ENCODE measurements at places on chromosomes 2 and 18.

DNA sequence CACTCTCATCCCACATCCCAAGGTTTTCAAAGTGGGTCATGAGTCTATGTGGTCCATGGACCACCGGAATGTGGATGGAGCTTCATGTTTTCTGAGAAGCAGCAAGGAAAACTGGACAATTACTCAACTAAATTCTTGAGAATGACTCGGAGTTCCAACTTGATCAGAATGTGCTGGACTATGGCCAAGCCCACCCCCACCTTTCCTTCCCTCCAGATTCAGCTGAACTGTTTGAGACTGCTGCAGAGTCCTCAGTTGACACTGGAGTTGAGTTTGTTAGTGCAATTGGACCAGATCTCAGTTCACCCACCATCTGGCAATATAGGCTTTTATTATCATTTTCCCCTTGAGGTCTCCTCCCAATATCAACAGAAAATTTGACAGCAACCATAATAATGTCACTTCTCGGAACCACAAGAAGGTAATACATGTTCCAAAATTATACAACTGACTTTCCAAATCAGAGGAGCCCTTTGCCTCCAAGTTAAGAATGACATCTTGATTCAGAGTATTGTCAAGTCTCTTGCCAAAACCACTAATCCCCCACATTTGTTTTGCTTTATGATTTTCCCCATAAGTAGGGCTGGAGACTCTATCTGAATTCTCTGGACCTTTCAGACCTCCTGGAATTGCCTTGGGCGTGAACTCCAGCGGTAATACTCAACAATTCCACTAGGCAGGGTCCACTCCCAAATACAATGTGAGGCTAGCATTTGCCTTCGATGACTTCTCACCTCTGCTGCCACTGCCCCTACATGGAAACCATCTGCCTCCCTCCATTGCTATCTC, 8.8 kb downstream of the COL4A4 start:
- no peak for DNase-seq

DNA sequence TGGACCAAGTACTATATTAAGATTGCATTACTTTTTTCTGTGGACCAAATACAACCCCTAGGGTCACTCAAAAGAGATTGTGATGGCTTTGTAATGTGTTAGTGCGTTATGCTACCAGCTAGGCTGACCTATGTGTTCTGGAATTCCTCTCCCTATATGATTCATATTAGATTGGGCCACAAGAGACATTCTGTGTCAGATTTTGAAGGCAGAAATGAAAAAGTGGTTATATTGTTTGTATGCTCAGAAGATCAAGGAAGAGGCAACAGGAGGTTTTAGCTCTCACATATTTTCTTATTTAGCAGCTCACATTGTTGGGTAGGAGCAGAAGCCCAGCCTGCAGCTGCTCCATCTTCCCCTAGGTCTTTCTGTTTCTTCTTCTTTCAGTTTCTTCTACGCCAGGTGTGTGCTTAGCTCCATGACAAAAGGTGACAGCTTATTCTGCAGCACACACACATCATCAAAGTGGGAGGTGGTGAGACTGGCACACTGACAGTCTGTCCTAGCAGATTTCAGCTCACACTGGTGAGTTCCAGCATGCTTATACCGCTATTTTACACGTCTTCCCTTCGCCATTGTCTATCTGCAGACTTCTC, 156.8 kb upstream of the UBE2E3 start:
- DNase-seq: no peak

DNA sequence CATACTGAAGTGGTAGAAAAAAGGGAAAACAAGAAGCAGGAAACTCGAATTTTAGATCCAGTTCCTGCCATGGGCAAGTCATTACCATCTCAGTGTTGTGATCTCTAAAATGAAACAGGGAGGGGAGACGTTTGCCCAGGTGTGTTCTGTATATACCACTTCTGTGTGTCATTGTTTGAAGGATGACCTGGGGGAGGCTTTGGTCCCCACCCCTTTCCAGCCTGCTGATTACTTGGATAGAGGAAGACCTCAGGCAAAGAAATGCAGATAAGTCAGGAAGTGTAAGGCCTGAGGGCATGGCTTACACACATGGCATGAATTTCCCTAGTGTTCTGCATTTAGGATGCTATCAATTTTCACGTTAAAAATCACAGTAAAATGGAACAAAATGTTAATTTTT, 205.2 kb upstream of the CXCR4 start:
- no peak for DNase-seq

- DNase-seq: no peak
Observed at GRCh38 chr2:42010743-42011298, 37.0 kb upstream of the PKDCC start.

- DNase-seq: no peak
Observed at GRCh38 chr18:31301201-31301655, 16.7 kb upstream of the DSG1 start.

GRCh38 chr2:209473930-209474419, 50.1 kb downstream of the MAP2 start:
- peak; percentile 11 for DNase-seq

- DNase-seq: no peak
Observed at GRCh38 chr2:224181534-224182155, 142.6 kb upstream of the SERPINE2 start.

- no peak for DNase-seq
Observed at GRCh38 chr2:137776697-137777096, 187.6 kb upstream of the HNMT start.

DNA sequence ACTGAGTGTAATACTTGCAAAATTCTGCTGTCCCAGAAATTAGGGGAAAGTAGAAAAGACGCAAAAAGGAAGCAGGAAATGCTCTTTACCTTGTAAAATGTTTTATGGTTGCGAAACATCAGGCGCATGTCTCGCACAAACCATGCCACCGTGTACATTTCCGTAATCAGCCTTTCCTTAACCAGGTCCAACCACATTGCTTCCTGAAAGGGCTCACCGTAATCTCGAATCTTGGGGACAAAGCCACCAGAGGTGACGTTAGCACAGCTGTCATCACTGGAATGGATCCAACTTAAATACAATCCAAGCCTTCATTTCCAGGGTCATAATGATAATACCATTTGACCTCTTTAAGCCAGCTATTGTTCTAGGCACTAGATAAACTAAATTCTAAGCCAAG, 49.3 kb downstream of the SP110 start:
- DNase-seq: peak; percentile 92

- no peak for DNase-seq
Observed at GRCh38 chr2:218856167-218856895, 3.3 kb upstream of the WNT6 start.

GRCh38 chr2:65835975-65836549, 403.7 kb upstream of the SPRED2 start:
- DNase-seq: no peak

DNA sequence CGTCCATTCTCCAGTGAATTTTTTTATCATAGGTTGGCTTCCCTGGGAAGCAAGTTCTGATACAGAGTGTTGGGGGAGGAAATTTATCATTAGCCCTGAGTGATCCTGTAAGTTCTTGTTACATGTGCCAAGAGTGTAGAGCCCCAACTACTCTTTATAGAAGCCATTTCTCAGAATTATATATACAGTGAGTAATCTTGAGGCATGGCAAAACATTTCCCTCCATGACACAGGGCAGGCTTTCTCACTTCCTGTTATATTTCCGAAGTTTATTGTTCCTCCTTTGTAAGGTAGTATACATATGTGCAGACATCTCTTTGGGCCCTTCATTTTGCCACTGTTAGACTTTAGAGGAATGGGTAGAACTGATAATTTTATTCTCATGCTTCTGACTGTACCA, 484.7 kb upstream of the NRXN1 start:
- no peak for DNase-seq

- no peak for DNase-seq
Observed at GRCh38 chr18:79766308-79766707, 31.4 kb upstream of the KCNG2 start.

DNA sequence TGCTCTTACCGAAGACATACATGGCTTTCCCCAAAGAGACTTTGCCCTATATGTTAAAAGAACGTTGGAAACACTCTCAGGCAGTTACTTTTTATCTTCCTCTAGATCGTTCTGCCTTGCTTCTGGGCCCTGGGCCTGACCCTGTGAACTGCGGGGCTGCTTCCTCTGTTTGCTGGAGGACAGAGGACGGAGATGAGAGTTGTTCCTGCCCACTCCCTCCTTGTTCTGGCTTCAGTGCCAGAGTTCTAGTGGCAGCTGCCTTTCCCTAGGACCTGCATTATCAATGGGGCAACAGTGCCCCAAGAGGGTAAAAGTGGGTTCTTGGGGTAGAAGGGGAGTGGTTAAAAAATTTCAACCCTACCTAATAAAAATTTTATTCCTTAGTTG, 6.5 kb upstream of the FN1 start:
- DNase-seq: no peak

DNA sequence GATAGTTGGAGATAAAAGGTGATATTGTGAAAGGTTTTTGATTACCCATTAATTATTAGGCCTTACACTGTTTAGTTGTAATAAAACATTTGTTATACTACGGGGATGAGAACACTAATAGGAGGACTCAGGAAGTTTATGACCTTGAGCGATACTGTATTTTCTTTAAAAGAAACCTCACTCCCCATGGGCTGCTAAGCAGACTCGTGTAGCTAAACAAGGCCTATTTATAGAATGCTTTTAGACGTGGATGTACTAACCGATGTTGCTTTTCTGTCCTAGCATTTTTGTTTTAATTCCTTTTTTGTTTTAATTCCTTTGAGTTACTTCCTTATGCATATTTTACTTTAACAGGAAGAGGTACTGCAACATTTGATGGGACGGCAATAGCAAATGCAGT, 22.9 kb downstream of the MSH6 start:
- DNase-seq: no peak

GRCh38 chr2:27849558-27850205, 40.5 kb downstream of the RBKS start:
- no peak for DNase-seq

GRCh38 chr2:159614534-159615366, 1.6 kb downstream of the BAZ2B start:
- peak; percentile 67 for DNase-seq

- DNase-seq: no peak
Observed at GRCh38 chr2:177078416-177078815, 134.2 kb upstream of the HNRNPA3 start.

DNA sequence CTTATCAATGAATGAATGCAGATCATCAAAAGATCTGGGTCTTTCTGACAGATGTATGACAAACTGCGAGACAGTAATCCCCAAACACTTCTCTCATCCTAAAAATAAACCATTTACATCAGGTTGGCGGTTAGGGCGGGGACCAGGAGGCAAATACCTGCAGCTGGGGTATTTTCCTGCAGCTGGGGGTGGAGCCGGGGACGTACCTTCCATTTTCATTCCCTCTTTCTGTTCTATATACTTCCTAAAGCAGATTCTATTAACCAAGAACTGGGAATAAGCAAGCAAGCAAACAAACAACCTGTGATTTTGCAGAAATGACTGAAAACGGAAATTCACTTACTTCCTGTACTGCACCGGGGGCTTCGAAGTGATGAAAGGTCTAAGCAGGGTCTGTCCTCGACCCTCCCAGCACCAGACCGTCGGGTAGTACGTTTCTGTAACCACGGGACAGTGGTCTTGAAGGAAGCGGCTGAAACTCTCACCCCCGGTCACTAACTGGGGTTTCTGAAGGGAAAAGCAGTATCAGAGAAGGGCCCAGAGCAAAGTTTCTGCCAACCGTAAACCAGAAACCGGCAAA, 1.2 kb downstream of the ABHD3 start:
- no peak for DNase-seq

GRCh38 chr2:237483018-237483731, 3.9 kb upstream of the MLPH start:
- DNase-seq: peak; percentile 89

GRCh38 chr2:239245872-239246721, 154.7 kb downstream of the HDAC4 start:
- no peak for DNase-seq

DNA sequence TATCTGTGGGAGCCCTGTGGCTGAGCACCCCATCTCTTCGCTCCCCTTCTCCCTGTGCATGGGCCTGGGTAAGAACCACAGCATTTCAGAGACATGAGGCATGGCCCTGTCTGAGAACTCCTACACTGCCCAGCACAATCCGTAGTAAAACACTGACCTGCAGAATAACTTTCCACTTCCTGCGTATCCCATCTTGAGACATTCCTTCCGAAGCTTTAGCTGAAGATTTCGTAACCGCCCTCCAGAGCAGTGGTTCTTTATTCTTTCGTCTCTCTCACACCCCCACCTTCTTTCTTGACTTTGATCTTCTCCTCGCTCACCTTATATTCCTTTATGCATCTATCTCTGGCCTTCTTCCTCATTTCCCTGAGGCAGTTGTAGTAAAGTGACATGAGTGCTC, 381.1 kb downstream of the HRH4 start:
- DNase-seq: no peak

GRCh38 chr2:206311026-206311425, 36.6 kb downstream of the ZDBF2 start:
- DNase-seq: no peak

DNA sequence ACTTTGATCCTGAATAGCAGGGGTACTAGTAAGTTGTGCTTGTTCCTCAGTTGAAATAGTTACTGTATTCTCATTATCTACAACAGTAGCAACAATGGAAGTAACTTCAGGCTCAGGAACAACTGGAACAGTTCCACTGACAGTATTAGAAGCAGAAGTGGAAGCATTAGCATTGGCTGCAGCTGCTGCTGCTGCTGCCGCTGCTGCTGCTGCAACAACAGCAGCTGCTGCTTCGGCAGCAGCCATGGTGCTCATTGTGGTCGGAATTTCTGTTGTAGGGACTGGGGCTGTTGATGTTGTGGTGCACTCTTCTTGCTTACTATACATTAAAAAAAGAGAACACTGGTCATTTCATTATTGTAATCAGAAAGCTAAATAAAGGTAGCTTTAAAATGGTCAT, 40.8 kb downstream of the PRPF40A start:
- DNase-seq: no peak
